ENCODE measurements at places on chromosomes 5 and 9.

DNA sequence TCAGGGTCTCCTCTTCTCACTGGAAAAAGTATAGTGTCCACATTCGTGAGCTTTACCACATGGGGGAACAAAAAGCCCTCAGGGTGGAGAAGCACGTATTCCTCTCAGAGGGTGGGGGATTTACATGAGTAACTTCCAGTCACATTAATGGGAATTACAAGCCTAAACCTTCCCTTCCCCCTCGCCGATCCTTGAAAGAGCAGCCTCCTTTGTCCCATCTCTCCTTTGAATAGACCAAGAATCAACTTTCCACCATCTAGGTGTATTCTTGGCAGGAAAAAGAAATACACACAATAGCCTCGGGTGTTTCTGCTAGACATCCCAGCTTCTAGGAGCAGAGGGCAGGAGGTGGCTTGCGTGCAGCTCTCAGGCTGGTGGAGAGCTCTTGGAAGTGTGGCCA, 144.4 kb downstream of the ZNF462 start:
- H3K27ac ChIP-seq, result peak overlapping the region; percentile 73
- H3K4me1 ChIP-seq, result peaks cover 54% of the 10 kb centered on the region
- peaks cover 81% of the 10 kb centered on the region for H3K36me3 ChIP-seq
- no peak overlapping the region for H3K4me3 ChIP-seq
- no peaks in the 10 kb centered on the region for H3K27me3 ChIP-seq
- no peak for DNase-seq

DNA sequence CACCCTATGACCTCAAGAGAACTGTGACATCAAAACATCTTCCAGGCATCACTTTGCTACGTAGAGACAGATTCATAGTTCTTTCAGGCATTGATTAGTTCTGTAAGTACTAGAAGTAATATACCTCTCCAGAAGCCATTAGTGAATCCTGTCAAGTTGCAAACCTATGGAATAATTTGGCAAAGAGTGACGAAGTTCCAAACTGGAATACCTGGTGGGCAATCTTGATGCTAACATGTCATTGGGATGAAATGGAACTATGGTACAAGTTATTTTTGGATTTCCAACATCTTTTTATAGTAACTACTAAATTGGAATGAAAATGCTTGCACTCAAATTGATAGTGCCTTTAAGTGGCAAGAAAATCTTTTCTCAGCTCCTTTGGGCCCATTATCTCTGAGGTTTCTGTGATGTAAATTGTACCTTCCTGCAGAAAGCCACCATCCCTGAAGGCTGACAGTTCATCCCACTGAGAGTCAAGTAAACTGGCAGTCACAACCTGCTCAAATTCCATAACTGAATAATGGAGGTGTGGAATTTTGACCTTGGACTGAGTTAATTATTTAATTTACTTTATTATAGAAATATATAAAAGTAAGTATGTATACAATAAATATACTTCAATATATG, 435.5 kb downstream of the DTWD2 start:
- H3K36me3 ChIP-seq, result no peaks in the 10 kb centered on the region
- no peaks in the 10 kb centered on the region for H3K27me3 ChIP-seq
- peaks cover 7% of the 10 kb centered on the region for H3K4me1 ChIP-seq
- H3K4me3 ChIP-seq, result no peak overlapping the region
- H3K27ac ChIP-seq, result no peak overlapping the region

DNA sequence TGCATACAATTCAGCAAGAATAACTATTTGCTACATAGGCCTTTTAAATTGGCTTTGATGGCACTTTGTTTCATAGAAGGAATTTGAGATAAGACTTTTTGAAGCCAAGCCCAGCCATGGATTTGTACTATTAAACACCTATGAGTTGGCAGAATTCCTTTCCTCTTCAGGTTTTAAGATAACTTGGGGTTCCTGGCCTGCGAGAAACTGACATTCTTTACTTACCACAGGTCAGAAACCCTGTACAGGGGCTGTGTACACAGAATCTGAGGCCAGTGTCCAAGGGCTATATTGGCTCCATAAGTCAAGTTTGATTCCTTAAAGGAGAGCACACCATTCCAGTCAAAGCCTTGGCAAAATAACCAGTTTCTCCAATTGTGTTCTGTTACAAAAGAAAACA, 10.8 kb upstream of the BTNL3 start:
- H3K27me3 ChIP-seq, result no peaks in the 10 kb centered on the region
- no peaks in the 10 kb centered on the region for H3K4me1 ChIP-seq
- H3K36me3 ChIP-seq, result no peaks in the 10 kb centered on the region
- H3K4me3 ChIP-seq, result no peak overlapping the region

- DNase-seq, result no peak
- H3K36me3 ChIP-seq, result no peaks in the 10 kb centered on the region
- H3K27ac ChIP-seq, result no peak overlapping the region
- H3K27me3 ChIP-seq, result no peaks in the 10 kb centered on the region
These were observed 244.3 kb downstream of the PDE4D start for GRCh38 chr5:59648949-59649921.

DNA sequence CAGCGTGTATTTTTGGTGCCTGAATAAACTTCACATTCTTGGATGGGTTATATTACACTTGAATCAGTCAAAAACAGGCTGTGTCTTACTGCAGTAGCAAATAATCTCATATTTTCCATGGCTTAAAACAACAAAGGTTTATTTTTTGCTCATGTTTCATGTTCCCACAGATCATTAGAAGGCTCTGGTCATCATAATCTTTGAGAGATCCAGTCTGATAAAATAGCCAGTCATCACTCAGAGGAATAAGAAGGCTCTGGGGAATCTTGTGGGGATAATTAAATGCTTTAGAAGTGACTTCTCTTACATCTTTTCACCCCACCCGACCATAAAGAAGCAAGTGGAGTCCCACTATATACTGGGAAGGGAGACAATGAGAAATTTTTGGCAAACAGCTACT, 417.7 kb downstream of the PSAT1 start:
- DNase-seq, result no peak
- no peak overlapping the region for H3K4me3 ChIP-seq
- peaks cover 7% of the 10 kb centered on the region for H3K4me1 ChIP-seq
- H3K27ac ChIP-seq, result no peak overlapping the region
- H3K36me3 ChIP-seq, result no peaks in the 10 kb centered on the region

Measured in neural crest cell (in vitro differentiated cells).